ENCODE measurements at places on chromosomes 12 and 14.

- no peak for DNase-seq
Observed at GRCh38 chr14:59132796-59133494, 55.5 kb upstream of the DAAM1 start.

- peak; percentile 80 for DNase-seq
Observed at GRCh38 chr12:124713041-124713435, 145.6 kb upstream of the NCOR2 start.

DNA sequence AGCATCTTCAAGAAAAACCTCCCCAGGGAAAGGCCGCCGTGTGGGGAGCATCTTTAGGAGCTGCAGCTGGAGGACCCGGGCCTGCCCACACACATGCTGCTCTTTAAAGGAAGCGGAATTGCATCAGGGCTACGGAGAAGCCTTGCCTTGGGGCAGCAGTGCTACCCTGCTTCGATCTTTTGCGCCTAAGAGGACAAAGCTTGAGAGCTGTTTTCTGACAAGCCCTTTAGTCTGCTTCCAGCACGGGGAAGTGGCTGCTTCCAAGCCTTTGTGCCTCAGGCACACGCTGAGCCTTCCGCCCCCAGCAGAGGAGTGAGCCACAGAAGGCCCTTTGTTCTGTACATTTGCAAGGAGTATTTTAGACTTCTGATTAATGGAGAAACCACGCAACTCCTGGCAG, 31.5 kb downstream of the COA8 start:
- no peak for DNase-seq

GRCh38 chr12:13203034-13203922, 6.8 kb downstream of the EMP1 start:
- DNase-seq: no peak

- DNase-seq: no peak
Observed at GRCh38 chr12:32089586-32089985, 17.1 kb upstream of the BICD1 start.

DNA sequence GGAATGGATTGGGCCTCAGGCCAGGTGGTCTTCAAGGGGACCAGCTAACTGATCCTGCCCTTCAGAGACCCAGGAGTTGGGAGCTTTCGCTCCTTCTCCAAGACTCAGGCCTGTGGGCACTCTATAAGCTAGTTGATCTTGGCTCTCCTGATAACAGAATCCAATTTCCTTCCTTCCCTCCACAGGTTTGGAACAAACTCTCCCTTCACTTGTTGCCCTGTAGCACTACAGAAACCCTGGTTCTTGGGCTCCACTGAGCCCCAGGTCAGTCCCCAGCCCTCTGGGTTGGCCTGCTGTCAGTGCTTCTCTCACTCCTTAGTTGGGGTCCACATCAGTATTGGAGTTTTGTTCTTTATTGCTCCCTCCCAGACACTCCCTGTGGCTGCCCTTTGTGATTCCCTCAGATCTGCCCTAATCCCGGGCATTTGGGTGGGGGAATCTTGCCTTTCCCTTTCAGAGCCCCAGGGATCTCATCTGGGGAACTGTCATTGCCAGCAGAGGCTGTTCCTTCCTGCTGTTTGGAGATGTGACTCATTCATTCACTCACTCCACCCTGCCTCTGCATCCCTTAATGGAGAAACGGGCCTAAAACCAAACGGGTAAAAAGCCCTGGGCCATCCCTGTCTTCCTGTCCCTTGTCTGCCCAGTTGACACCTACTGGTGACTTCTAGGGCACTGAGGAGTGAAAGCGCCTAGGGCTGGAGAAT, 4.4 kb upstream of the GPD1 start:
- DNase-seq: no peak

DNA sequence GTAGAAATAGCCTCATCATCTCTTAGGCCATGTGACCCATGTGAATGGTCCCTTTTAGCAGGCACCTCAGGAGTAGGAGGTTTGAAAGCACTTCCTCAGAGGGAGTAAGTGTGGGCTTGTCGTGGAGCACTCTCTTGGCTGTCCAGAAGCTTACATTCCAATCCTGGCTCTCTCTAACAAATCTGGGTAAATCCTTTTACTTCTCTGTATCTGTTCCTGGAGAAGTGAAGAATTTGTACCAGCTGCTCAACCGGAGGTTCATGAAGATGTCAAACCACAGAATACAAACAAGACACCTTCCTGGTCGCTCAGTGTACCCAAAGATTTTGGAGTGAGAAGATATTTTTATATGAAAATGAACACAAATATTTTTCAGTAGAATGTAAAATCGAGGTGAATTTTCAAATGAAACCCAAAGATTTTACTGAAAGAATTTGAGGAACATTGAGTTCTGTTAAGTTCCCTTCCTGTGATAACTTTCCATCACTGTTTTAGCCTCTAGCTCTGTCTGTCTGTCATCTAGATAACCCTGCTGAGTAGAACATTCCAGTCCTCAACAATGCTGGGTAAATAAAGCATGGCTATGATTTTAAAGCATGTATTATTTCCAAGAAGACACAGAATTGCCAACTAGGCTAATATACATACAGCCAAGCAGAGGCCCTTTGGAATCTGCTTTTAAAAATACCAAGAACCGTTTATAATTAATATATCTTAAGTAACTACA, 263.9 kb upstream of the RGS6 start:
- no peak for DNase-seq

DNA sequence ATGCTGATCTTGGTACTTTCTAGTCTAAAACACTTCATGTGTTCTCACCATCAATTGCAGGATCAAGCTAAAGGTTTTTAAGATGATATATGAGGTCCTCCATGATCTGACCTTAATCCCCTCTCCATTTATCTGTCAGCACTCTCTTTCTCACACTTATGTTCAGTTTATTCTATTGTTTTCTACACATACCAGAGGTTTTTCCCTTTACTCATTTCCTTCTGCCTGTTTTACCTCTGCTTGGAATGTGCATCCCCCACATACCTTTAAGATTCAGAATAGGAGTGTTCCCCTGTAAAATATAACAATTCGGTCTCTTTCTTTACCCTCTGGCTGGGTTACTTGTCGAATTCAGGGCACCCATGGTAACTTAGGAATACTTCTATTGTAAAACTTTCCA, 219.1 kb upstream of the PKP2 start:
- no peak for DNase-seq
